ENCODE measurements at places on chromosomes 6 and 20.

DNA sequence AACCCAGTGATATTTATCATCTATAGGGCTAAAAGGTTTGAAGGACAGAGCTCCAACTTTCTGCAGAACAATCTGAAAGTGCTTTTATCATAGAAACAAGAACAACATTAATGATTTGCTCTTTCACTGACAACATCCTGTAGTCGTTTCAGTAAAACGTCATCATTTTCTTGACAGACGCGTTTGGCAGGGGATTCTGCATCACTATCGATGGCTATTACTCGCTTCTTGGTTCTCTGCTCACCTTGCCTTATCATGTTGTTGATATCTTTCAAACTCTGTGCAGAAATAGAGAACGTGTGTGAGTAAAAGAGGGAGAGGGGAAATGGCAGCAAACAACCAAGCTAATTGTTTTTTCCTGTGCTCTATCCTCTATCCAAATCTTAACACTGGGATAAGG, 47.1 kb upstream of the SAMHD1 start:
- no peak for DNase-seq

DNA sequence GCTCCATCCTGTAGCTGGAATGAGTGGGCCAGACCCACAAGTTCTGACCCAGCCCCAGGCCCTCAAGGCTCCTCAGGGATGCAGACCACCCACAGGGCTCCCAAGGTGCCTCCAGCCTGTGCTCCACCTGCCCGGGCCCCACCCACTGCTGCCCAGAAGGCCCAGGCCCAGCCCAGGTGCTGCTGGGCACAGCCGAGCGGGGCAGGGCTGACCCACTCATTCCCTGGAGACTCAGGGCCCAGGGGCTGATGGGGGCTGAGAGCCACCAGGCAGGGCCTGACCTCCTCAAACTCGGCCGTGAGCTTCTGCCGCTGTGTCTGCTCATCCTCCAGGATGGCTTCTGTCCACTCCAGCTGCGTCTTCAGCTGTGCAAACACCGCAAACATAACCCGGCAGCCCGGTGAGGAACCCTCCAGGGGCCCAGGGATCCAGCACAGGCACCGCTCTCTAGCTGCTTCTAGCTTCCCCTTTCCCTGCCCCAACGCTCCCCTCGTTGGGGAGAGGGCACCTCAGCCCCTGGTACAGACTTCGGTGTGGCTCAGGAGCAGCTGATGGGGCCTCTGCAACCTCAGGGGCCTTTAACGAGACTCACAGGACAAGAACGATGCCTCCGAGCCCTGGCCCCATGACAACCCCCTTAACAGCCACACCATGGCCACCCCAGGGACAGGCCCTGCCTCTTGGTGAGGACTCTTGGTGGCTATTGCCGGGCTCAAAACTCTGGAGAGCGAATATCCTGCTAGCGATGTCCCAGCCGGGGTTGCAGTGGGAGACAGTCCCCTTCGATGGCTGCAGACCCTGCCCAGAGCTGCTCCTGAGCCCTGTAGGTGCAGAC, 46.0 kb downstream of the DSTN start:
- DNase-seq = no peak

DNA sequence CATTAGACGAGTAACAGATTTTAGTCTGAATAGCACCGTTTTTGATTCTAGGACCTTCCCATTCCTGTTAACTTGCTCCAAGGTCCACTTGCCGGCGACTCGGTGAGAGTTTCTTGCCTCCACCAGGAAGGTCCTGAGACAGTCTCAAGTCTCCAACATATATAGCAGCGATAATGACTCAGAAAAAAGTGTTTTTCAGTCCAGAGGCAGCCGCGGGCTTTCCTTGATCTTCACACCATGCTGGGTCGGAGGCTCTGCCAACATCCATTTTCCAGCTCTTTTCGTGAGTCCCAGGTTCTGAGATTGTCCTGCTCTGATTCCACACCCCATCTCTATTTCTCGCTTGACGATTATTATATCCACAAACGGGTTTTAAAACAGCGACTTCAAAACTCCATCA, 170.5 kb downstream of the GPX5 start:
- DNase-seq = no peak

GRCh38 chr20:60101201-60101890, 143.1 kb downstream of the CDH26 start:
- DNase-seq = no peak

- DNase-seq = no peak
Observed at GRCh38 chr20:24395151-24395550, 74.3 kb upstream of the SYNDIG1 start.

DNA sequence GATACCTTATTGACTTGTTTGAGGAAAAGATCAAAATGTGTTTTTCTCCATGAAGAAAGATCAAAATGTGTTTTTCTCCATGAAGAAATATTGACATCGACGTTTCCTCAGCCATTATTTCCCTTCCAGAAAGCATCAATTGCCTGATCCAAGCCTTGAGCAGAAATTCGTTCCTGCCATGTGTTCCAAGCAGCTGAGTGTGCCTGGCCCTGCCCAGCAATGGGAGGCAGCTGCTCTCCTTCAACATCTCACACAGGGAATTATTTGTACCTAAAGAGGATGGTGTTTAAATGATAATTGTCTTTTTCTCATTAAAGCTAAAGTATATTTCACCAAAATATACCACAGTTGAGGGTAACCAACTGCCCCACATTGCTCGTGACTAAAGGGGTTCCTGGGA, 7.8 kb upstream of the DUSP22 start:
- DNase-seq = no peak

DNA sequence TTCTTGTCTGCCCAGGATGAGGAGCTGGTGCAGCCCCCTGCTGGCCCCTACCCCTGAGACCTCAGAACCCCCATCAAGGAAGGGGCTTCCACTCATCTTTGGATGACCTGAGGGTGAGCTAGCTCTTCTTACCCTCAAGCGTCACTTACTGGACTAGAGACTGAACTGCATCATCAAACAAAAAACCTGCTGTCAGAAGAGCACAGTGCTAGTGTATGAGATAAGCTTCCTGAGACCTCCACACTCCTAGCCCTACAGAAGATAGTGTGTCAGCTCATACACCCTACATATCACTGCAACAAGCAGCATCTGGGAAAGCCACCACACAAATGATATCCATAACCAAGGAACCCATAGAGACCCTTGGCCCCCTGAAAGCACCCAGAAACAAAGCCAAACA, 15.0 kb downstream of the SLC22A16 start:
- no peak for DNase-seq

- DNase-seq = no peak
Observed at GRCh38 chr20:18496042-18496441, 983 bp downstream of the RBBP9 start.

DNA sequence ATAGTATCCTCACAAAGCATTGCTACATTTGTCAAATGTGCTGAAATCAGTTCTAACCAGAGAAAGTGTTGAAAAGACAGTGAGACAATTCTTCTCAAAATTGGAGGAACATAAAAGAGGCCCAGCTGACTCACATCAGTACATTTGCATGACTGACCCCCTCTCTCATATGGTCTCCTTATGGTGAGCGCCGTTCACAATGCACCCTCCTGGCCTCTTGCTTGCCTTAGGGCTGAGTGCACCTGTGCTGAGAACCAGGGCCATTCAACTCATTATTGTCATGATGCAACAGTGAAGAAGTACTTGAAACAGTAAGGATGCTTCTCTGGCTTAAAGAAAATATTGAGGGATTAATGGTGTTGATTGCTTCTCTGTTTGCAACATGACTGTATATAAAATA, 375.2 kb upstream of the AGPAT4 start:
- no peak for DNase-seq

DNA sequence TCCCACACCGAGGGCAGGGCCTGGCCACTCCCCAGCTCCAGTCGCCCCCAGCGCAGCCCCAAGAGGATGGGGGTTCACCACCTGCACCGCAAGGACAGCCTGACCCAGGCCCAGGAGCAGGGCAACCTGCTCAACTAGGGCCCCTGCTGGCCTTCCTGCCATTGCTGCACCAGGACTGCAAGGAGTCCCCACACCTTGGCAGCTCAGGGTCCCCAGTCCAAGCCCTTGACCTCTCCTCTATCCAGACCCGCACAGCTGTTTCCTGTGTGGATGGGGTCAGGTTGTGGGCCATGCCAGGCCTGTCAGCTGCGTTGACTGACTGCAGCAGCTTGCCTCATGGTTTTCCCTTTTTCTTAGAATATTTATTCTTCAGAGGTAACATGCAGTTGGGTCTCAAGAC, 4.4 kb downstream of the LRRC73 start:
- DNase-seq = no peak

DNA sequence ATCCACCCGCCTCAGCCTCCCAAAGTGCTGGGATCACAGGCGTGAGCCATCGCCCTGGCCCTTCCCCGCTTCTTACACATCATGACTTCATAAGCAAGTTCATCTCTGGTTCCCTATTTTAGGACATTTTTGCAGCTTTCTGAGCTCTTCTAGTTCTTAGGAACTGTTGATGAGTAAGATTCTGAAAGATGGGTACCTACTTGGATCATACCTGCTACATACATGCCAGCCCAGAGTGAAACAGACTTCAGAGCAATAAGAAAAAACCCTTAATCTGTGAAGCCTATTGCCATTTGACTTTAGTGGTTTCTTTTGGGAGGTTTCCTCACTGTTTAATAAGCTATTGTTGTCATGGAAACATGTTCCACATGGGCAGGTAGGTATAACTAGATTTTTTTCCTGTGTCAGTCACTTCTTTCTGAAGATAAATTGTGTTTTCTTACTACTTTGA, 27.9 kb upstream of the TMEM217 start:
- no peak for DNase-seq

- no peak for DNase-seq
Observed at GRCh38 chr20:57261457-57262251, 4.8 kb downstream of the BMP7 start.

DNA sequence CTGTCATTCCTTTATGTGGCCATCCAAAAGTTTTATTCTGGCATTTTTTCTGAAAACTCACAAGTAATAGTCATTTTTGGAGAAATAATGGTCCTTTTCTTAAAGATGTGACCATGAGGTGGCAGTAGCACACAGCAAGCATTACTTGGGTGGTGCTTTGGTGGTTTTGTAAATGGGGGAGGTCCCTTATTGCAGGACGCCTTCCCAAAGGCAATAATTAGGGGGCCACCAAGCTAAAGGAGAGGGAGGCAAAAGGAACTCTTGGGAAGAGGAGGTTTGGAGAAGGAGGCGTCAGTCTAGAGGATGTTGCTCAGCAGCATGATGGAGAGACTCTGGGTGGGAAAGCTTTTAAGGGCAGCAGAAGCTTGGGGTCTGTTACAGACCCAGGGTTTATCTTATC, 422.6 kb upstream of the MMS22L start:
- DNase-seq = no peak

Data from fibroblast of skin of left biceps (primary cell).